ENCODE measurements at places on chromosomes 4 and X.

- no peak for DNase-seq
Measured at GRCh38 chr4:127783955-127784770, 2.0 kb downstream of the HSPA4L start.

DNA sequence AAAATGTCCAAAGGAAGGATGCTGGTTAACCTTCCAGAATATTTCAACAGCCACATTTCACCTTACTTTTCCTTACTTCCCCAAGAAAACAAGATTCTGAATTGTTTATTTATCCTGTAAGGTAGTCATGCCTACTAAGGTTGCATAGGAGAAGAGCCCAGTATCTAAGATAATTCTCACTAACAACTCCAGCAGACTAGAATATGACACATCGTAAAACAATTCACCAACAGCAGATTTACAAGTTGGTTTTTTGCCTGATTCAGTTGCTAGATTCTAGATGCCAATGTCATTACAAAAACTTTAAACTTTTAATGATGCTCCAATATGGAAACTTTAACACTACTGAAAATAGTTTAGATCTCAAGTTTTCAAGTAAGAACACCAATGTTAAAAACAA is 176.4 kb downstream of the IL13RA2 start:
- DNase-seq = no peak

- no peak for DNase-seq
Measured at GRCh38 chrX:154417157-154417556, 5.8 kb downstream of the TAFAZZIN start.

DNA sequence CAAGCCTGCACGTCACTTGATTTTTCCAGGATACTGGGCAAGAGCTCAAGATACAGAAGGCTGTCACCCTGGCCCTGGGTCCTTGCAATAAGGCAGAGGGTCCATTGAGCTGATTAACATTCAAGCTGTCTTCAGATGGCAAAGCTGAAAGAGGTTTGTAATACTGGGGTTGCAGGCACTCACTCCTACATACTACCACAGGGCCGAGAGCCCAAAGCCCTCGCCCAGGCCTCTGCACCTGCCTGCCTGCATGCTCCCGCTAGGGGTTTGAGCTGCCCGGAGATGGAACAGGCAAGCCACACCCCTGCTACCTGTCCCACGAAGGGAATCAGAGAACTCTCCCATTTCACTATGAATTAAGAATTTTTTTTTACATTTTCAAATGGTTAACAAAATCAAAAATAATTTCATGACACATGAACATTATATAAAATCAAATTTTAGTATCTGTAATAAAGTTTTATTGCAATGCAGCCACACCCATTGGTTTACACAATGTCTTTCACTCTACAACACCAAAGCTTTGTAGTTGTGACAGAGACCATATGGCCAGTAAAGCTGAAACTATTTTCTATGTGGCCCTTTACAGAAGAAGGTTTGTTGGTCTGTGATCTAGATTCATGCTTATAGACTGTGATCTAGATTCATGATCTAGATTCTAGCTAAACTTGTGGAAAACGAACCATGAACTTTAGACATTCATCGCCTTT is 530.4 kb upstream of the IGFBP7 start:
- DNase-seq = no peak

GRCh38 chr4:123380728-123381716 is 15.6 kb upstream of the SPRY1 start:
- DNase-seq = no peak

GRCh38 chrX:148380107-148380506 is 120.3 kb upstream of the AFF2 start:
- no peak for DNase-seq

GRCh38 chr4:83552083-83552482 is 16.2 kb downstream of the GPAT3 start:
- no peak for DNase-seq

DNA sequence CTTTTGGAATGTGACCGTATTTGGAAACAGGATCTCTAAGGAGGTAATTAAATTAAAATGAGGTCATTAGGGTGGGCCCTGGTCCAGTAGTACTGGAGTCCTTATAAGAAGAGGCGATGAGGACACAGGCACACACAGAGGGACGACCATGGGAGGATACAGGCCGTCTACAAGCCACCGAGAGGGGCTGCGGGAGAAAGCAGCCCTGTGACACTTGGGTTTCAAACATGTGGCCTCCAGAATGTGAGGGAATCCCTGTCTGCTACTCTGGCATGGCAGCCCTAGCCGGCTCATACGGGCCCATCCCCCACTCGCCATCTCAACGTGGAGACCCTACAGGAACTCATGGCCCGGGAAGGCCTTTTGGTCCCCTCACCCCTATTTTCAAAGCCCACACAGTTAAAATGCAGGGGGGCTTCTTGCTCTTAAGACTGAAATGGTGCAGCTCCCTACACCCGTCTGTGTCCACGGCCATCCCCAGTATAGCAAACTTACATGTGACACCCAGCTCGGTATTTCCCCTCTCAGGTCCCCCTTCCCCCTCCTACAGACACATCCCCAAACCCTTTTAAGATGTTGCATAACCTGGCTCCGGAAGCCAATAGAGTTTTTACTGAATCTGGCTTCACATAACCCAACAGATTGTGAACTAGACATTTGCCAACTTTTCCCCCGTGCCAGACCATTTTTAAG is 124.1 kb upstream of the TBL1X start:
- no peak for DNase-seq

All from activated CD8-positive, alpha-beta memory T cell treated with anti-CD3 and anti-CD28 coated beads for 1 hour (primary cell).